ENCODE measurements at places on chromosomes 6 and 20.

- no peak for DNase-seq
Observed at GRCh38 chr6:136161950-136162349, 88.2 kb downstream of the MTFR2 start.

DNA sequence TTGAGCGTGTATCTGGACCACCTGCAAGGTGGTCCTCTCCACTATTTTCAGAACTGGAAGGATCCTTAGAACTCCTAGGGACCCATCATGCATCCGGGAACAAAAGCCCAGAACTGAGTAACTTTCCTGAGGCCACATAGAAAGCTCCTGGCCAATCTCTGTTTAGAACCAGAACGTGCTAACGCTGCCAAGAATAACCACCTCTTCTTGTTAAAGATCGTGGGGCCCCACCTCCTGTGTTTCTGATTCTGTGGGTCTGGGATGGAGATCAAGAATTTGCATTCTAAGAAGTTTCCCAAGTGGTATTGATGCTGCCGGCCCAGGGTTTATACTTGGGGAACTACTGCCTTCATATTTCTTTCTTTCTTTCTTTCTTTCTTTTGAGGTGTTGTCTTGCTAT lies 13.3 kb downstream of the CD40 start:
- DNase-seq = no peak

DNA sequence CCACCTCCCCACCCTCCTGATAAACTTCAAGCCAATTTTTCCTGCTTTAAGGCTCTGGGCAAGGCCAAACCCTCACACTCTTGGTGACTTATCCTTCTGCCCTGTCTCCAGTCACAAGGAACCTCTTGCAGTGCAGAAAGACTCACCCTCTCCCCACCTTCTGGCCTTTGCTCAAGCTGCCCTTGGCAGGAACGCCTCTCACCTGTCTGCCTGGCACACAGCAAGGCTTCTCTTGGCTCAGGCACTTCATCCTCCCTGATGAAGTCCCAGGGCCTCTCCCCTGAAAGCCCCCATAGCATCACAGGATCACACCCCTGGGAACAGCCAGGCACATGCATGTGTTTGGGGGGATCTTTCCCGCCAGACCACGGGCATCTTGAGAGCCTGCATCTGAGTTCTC lies 68.8 kb upstream of the NNAT start:
- DNase-seq = no peak

DNA sequence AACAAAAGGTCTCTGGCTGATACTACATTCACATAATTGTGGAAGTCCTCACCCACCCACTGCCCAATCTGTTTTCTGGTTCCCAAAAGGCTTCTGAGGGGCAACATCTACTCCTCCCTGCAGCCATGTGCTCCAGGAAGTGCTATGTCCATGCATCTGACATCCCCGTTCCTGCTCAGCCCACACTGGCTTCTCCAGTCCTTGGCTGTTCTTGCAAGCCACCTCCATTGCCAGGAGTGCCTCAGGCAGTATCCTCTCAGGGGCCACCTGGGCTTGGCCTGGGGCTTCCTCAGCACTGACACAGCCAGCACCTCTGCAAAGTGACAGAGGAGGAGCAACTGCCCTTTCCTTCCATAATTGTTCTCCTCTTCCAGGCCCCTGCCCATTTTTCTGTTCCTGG lies 18.3 kb downstream of the ARHGAP18 start:
- no peak for DNase-seq

- no peak for DNase-seq
Observed at GRCh38 chr6:71473926-71474325, 185.3 kb downstream of the OGFRL1 start.

GRCh38 chr6:63743691-63744090 lies 108.1 kb downstream of the PHF3 start:
- DNase-seq = no peak

DNA sequence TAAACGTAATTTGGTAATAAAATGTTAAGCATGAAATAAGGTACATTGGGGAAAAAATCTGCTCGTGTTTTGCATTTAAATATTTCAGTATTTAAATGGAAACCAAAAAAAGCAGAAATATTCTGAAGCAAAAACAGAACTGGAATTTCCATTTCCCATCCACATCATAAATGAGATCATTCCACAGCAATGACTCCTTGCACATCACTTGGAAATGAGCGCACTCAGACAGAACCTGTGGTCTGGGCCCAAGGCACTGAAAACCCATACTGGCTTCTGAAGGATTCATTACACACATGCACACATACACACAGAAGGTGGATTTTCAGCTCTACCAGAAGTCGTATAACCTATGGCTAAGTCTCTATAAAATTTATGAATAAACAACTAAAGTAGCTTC lies 174.8 kb downstream of the IBTK start:
- DNase-seq = peak; percentile 65
